ENCODE measurements at places on chromosomes 16 and 17. TPM values are rescaled to one million over a fixed set of nuclear protein-coding genes. Genes with fewer than 3 reads are reported as not detected.

DNA sequence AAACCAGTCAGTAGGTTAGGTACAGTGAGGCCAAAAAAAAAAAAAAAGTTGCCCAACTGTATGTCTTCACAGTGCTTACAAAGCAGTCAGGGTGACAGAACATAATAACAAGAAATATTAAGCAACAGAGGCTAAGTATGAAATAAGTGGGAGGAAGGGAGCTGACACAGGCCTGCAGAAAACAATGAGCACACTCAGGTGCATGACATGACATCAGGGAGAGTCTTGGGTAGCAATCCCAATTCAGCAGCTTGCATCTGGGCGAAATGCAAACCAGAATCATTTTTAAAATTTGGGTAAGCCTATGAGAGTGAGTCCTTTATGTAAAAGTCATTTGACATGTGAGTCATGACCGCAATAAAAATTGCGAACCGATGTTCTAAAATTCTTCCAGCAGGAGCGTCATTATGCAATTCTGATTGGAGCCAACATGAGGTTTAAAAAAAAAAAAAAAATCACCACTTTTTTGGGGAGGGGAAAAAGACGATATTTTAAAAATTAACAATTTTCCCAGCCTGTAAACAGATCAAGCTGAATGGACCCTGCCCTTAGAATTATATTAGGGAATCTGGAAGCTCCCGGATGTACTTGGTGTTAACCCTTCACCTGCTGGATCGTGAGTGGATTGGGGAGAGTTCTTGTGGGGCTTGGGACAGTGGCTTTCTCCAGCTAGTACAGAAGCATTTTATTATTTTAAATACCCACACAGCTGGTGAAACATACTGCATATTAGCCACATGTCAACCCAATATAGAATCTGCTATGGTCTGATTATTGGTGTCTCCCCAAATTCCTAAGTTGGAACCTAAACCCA, 127.9 kb downstream of the NPIPB5 start:
- no peak overlapping the region for H3K27ac ChIP-seq
- DNase-seq = no peak
- H3K4me3 ChIP-seq = no peak overlapping the region
- H3K36me3 ChIP-seq = no peaks in the 10 kb centered on the region

GRCh38 chr16:77711775-77712174, 10.5 kb upstream of the NUDT7 start:
- no peaks in the 10 kb centered on the region for H3K4me1 ChIP-seq
- no peak overlapping the region for H3K27ac ChIP-seq
- no peaks in the 10 kb centered on the region for H3K36me3 ChIP-seq
- DNase-seq = no peak
- no peaks in the 10 kb centered on the region for H3K27me3 ChIP-seq

- DNase-seq = no peak
- H3K27me3 ChIP-seq = no peaks in the 10 kb centered on the region
- H3K36me3 ChIP-seq = peaks cover 27% of the 10 kb centered on the region
- H3K4me1 ChIP-seq = peaks cover 80% of the 10 kb centered on the region
- H3K4me3 ChIP-seq = no peak overlapping the region
These were observed 134.7 kb downstream of the ZNF778 start for GRCh38 chr16:89352091-89352681.

DNA sequence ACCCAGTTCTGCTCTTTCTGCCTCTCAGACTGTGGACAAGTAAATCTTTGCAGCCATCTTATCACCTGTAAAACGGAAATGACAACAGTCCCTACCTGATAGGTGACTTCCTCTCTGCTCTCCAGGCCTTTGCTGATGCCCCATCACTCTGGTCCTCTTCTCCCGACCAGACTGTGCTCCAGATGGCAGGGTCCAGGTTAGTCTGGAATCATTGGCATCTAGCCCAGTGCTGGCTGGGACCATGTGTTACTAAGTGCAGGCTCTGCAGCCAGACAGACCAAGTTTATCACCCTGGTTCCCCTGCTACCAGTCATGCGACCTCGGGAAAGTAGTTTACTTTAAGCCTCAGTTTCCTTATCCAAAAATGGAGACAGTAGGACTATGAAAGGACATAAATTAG, 1.8 kb upstream of the NUBP1 start:
- no peak overlapping the region for H3K4me3 ChIP-seq
- peaks cover 36% of the 10 kb centered on the region for H3K4me1 ChIP-seq
- no peak for DNase-seq
- H3K27me3 ChIP-seq = no peaks in the 10 kb centered on the region
- H3K27ac ChIP-seq = no peak overlapping the region

- peaks cover 8% of the 10 kb centered on the region for H3K36me3 ChIP-seq
- DNase-seq = no peak
- no peak overlapping the region for H3K27ac ChIP-seq
- no peaks in the 10 kb centered on the region for H3K27me3 ChIP-seq
- H3K4me3 ChIP-seq = no peak overlapping the region
- peaks cover 12% of the 10 kb centered on the region for H3K4me1 ChIP-seq
These were observed 67.9 kb downstream of the HIC1 start for GRCh38 chr17:2122641-2123302.

DNA sequence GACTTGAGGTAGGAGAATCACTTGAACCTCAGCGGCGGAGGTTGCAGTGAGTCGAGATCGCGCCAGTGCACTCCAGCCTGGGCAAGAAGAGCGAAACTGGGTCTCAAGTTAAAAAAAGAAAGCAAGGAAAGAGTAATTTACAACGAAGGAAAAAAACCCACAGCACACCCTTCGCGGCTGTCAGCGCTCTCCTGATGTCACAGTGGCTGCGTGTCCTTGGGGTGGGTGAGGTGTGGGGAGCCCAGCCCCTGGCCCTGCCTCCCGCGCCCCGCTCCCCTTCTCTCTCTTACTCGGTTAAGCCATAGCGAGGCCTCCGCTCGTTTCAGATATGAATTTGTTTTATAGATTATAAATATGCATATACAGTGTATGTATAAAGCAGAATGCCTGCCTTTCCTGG, 740 bp upstream of the JPT2 start:
- H3K4me1 ChIP-seq = peaks cover 25% of the 10 kb centered on the region
- H3K4me3 ChIP-seq = peak overlapping the region; percentile 34
- no peak overlapping the region for H3K27ac ChIP-seq

- H3K27me3 ChIP-seq = peaks cover 6% of the 10 kb centered on the region
- no peaks in the 10 kb centered on the region for H3K36me3 ChIP-seq
- H3K27ac ChIP-seq = no peak overlapping the region
- H3K4me1 ChIP-seq = peaks cover 11% of the 10 kb centered on the region
- no peak overlapping the region for H3K4me3 ChIP-seq
These were observed 85.9 kb downstream of the TMEM132E start for GRCh38 chr17:34665150-34665806.

DNA sequence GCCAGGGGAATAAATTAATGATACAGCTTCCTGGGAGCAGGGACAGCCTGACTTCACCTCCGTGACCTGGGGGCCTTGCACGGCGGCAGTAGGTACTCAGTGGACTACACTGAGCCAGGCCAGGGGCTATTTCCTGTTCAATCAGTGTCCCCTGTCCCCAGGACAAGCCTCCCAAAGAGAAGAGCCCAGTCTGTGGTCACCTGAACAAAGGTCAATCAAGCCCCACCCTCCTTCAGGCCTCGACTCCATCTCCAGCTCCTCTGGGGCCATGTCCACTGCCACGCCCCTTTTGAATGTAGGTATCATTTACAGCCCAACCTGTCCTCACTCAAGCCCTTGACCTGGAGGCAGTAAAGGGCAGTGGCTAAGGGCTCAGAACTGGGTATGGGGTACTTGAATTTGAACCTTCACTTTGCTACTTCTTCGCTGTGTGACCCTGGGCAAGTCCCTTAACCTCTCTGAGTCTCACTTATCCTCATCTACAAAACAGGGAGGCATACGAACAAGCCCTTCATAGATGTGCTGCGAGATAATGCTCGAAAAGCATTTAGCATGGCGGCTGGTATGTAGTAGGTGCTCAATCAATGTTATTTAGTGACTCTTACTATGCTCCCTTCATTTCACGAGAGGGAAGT, 29.0 kb downstream of the MYH11 start:
- no peaks in the 10 kb centered on the region for H3K27me3 ChIP-seq
- no peak overlapping the region for H3K4me3 ChIP-seq
- no peaks in the 10 kb centered on the region for H3K36me3 ChIP-seq
- DNase-seq = no peak
- no peak overlapping the region for H3K27ac ChIP-seq
- H3K4me1 ChIP-seq = no peaks in the 10 kb centered on the region

GRCh38 chr17:75551266-75551665, 25.8 kb downstream of the LLGL2 start:
- H3K4me1 ChIP-seq = no peaks in the 10 kb centered on the region
- no peak overlapping the region for H3K4me3 ChIP-seq
- no peaks in the 10 kb centered on the region for H3K36me3 ChIP-seq
- no peak overlapping the region for H3K27ac ChIP-seq
- DNase-seq = no peak

GRCh38 chr16:12271006-12271405, 294.5 kb downstream of the SNX29 start:
- no peak overlapping the region for H3K27ac ChIP-seq
- no peaks in the 10 kb centered on the region for H3K4me1 ChIP-seq
- no peaks in the 10 kb centered on the region for H3K27me3 ChIP-seq
- H3K36me3 ChIP-seq = no peaks in the 10 kb centered on the region
- no peak overlapping the region for H3K4me3 ChIP-seq

DNA sequence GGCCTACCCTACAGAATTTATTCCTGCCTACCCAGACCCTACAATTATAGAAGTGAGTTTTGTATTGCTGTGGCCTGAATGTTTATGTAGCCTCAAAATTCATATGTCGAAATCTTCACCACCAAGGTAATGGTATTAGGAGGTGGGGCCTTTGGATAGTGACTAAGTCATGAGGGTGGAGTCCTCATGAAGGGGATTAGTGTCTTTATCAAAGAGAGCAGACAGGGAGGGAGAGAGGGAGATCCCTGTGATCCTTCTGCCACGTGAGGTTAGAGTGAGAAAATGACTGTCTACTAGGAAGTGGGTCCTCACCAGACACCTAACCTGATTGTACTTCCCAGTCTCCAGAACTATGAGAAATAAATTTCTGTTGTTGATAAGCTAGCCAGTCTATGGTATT, 981 bp upstream of the DUXB start:
- H3K4me1 ChIP-seq = no peaks in the 10 kb centered on the region
- DNase-seq = no peak
- H3K27ac ChIP-seq = no peak overlapping the region

GRCh38 chr16:10828851-10829366, 10.3 kb upstream of the TVP23A start:
- H3K4me1 ChIP-seq = no peaks in the 10 kb centered on the region
- no peaks in the 10 kb centered on the region for H3K36me3 ChIP-seq
- no peak overlapping the region for H3K27ac ChIP-seq
- no peaks in the 10 kb centered on the region for H3K27me3 ChIP-seq
- no peak for DNase-seq

DNA sequence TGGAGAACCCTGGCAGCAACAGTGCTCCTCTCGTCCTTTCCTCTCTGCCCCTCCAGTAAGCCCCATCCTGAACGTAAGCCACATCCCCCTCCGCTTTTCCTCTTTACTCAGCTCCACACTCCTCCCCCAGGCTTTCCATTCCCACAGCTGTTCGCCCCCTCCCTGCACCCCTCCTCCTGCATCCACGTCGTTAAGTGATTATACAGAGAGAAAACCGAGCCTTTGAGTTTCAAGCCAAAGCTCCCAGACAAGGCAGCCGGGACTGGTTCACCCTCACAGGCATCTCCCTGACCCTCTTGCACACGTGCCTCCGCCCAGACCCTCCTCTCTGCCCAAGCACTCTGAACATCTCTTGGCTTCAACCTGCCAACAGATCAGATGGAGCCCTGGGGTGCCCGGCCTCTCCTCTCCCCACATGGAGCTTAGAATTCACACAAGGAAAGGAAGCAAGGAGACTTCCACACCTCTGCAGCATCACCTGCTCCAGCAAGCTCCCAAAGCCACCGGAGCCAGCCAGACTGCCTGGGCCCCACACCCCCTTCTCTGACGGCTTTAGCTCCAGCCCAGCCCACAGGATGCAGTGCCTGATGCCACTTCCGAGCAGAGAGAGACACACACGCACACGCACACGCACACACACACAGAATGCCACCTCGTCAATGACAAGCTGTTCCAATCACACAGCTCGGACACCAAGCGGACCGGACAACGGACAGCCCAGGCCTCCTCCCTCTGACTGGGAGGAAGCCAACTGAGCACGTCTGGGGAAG, 99.9 kb upstream of the CCL2 start:
- no peak overlapping the region for H3K4me3 ChIP-seq
- no peak for DNase-seq
- no peaks in the 10 kb centered on the region for H3K36me3 ChIP-seq
- no peaks in the 10 kb centered on the region for H3K4me1 ChIP-seq

DNA sequence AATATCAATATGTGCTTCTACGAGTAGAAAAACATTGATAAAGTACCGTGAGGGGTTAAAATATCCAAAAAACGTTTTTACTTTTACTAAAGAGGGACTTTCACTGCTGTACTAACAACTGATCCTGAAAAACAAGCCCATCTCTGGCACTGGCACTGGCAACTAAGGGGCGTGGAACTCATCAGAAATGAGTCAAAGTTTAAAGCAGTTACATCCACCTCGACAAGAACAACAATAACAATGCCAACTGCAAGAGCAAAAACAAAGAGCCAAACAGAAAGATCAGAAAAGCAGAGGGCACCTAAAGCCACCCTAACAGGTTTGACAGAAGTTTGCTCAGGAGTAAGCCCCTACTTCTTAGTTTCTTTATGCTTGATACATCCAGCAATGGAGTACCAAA, 13.1 kb downstream of the MBTPS1 start:
- no peaks in the 10 kb centered on the region for H3K27me3 ChIP-seq
- H3K4me3 ChIP-seq = no peak overlapping the region
- no peak overlapping the region for H3K27ac ChIP-seq
- peaks cover 28% of the 10 kb centered on the region for H3K4me1 ChIP-seq

GRCh38 chr17:550041-550398, 164.6 kb downstream of the VPS53 start:
- H3K27ac ChIP-seq = no peak overlapping the region
- no peak overlapping the region for H3K4me3 ChIP-seq
- no peaks in the 10 kb centered on the region for H3K4me1 ChIP-seq
- H3K36me3 ChIP-seq = peaks cover 38% of the 10 kb centered on the region
- H3K27me3 ChIP-seq = no peaks in the 10 kb centered on the region

DNA sequence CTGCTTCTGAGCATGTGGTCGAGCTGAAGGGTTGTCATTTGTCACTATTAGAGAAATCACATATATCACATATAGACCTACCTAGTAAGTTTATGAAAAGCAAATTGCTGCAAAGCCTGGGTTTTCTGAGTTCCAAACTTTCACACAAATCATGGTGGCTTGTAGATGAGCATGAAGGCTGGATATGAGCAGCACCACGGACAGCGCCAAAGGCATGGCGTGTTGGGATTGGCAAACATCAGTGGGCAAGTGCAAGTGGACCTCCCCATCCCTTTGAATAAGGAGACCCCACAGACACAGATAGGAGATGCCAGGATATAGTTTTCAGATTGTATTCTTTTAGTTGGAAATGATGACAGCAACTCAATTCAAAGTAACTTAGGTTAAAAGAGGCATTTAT, 77.6 kb upstream of the CACNG3 start:
- no peak for DNase-seq
- H3K27me3 ChIP-seq = no peaks in the 10 kb centered on the region
- no peak overlapping the region for H3K4me3 ChIP-seq
- peaks cover 77% of the 10 kb centered on the region for H3K36me3 ChIP-seq
- no peak overlapping the region for H3K27ac ChIP-seq

The SLX1A gene
- total RNA-seq = 28.0 TPM

The ELMO3 gene
- 2.3 TPM for total RNA-seq

The EFCAB5 gene
- total RNA-seq = 0.53 TPM

The OTOP2 gene
- not detected for total RNA-seq

The UTS2R gene
- total RNA-seq = not detected

The TNFRSF13B gene
- total RNA-seq = not detected

The NEURL4 gene
- total RNA-seq = 29.0 TPM

The ACSM2B gene
- not detected for total RNA-seq

The MYH8 gene
- not detected for total RNA-seq

The TERB1 gene
- total RNA-seq = 0.22 TPM

All from CD4-positive, alpha-beta T cell (primary cell).